ENCODE measurements at places on chromosomes 6 and 20.

DNA sequence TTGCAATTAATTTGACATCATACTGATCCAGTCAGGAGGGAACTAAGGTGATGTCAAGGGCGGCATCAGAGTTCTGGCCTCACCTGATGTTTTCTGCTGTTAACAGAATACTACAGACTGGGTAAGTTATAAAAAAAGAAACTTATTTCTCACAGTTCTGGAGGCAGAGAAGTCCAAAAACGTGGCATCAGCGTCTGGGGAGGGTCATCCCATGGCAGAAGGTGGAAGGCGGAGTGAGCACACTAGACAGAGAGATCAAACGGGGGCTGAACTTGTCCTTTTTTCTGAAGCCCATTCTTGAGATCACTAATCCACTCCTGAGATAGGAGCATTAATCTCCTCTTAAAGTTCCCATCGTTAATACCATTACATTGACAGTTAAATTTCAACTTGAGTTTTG is 3.3 kb upstream of the MTCH1 start:
- DNase-seq: no peak

DNA sequence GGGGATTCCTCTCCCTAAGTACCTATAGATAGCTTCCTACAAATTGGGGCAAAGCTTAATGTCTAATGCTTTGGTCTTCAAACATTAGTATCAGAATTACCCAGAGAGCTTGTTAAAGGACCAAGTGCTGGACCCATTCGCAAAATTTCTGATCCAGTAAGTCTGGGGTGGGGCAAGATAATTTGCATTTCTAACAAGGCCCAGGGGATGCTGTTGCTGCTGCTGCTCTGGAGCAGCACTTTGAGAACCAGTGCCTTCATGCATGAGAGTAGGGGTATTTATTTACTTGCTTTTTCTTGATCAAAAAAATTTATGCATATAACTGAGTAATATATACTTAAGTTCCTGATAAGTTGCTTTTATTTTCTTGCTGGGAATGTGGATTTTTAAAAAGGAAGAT is 24.5 kb upstream of the COL19A1 start:
- no peak for DNase-seq

- peak; percentile 50 for DNase-seq
Measured at GRCh38 chr20:37494301-37494700, 26.7 kb upstream of the NNAT start.

DNA sequence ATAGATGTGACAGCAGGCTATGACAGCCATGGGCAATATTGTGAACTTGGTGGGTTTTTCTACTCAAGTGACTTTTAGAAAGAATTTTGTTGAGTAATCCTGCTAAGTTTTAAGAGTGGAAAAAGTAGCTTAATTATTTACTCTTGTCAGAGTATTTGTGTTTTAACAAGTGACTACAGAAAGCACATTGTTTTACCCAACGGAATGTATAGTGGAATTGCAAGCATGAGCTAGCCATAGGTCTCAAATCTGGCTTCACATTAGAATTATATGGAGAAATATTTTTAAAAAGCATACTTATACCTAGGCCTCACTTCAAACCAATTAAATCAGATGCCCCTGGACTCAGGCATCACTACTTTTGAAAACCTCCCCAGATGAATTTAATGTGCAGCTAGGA is 35.5 kb upstream of the GOPC start:
- no peak for DNase-seq

GRCh38 chr6:18823782-18824386 is 436.7 kb downstream of the RNF144B start:
- no peak for DNase-seq

DNA sequence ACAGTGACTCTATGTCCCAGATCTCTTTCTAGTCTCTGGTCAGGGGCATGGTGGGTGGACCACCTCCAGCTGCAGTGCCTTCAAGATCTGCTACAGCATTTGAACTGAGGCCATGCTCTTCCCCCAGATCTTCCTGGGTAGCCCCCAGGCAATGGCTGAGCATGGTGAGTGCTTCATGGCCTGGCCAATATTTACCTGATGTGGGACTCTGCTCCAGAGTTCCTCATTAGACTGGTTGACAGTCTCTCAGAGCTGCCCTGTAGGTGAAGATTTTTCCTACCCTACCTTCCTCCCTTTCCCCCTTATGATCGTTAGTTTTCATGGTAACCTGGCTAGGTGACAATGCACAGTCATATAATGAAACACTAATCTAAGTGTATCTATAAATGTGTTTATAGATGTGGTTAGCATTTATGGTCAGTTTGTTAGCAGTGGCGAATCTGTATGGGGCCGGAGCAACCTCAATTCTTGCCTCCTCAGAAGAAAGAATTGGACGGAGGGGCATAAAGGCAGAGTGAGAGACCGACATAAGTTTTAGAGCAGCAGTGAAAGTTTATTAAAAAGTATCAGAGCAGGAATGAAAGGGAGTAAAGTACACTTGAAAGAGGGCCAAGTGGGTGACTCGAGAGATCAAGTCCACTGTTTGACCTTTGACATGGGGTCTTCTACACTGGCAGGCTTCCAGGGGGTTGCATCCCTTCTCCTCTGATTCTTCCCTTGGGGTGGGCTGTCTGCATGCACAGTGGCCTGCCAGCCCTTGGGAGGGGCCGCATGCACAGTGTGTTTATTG is 256.3 kb downstream of the CD83 start:
- no peak for DNase-seq

DNA sequence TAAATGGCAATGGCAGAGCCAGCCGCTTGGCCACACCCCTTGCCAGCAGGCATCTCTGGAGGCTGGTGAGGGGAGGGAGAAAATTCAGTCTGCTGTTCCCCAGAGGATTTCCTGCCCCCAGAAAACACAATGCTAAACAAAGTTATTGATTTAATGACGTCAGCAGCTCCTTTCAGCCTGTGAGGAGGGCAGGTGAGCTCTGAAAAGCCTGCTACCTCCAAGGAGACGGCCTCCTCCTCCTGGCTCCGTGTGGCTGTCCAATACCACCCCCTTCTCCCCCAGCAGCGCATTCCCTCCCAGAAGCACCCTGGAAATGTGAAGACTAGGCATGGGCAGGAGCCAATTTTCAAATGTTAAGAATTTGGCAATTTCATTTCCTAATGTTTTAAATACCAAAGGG is 393.1 kb downstream of the ZFAND3 start:
- no peak for DNase-seq

DNA sequence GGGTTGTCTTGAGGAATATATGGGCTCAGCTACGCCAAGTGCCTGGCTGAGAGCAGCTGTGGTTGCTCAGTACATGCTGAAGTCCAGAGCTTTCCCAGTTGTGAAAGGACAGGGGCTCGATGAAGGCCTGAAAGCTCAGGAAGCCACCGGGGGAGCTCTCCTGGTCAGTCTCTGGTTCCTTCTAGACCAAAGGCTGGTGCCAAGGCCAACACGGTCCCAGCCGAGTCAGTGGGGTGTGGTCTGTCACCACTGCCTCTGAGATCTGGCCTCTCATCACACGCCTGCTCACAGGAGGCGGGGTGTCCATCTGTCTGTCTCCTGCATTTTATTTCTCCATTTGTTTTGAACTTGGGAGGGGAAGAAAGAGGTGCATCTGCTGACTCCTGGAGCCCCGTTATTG is 4.9 kb upstream of the FAM83C start:
- DNase-seq: peak; percentile 62

GRCh38 chr6:130037207-130037811 is 18.9 kb downstream of the L3MBTL3 start:
- DNase-seq: no peak

DNA sequence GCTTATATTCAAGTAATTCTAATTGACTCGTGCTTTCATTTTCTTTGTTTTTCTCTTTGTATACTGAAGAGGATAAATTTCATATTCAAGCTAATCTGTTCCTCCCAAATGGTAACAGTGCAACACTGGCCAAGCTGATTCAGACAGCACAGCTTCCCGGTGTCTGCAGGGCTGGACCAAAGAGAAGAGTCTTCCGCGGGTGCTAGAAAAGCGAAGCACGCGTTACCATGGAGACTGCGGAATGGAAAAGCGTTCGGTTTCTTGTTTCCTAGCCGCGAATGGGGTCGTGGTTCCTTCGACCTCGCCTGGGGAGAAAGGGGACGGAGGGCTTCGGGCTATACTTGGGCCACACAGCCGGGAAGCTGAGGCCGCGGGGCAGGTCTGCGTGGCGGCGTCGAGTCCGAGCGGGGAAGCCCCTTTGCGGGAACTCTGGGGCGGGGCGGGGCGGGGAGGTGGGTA is 6.2 kb upstream of the ZNF311 start:
- no peak for DNase-seq

DNA sequence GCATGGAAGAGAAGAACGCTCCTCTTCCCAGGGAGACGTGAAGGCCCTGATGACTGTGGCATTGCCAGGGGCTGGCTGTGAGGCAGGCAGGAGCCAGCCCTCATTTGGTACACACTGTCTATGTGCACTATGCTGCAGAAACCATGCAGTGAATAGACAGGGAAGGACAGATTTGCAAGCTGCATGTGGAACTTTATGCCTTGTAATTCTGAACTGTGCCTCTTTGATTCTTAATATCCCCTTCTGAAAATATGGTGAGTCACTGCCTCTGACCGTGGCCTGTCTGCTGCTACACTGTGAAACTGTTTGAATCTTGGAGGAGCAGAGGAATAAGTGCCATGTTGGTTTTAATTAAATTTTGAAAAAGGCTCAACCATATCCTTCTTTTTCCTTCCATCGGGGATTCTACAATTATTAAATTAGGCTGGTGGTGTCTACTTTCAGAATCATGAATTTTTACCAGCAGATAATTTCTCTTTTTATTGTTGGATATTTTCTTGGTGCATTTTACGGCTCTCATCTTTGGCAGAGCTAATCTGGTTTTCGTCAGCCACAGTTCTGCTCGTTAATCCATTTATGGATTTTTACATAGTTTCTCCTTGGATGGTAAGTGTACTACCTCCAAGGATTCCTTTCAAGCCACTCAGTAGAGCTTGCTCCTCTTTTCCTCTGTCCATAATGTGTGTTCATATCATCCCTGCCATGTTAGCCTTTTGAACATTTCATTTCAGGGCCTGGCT is 301.0 kb upstream of the SLC35B3 start:
- DNase-seq: no peak

DNA sequence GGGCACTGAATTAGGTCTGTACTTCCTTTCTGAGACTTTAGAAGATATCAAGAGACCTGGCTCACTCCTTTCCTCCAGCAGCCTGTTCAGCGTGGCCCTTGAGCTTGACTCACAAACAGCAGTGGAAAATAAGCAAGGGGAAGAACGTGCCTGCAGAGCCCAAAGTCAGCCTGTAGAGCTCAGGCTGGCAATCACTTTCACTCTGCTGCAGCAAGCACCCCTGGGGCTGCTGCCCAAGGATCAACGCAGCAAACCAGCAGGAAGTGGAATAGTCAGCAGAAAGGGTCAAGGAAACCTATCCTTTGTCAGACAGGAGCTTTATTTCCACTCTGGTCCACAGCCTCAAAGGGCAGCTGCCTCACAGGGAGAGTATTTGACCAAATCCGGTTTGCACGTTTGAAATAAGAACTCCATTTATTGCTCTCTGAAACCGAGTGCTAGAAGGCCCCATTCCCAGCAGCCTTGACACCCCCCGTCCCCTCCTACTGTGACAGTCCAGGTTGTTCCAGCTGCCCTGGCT is 77.4 kb downstream of the PRDM1 start:
- DNase-seq: no peak

GRCh38 chr20:14531786-14532185 is 194.4 kb upstream of the FLRT3 start:
- no peak for DNase-seq

GRCh38 chr20:62723768-62724450 is 15.3 kb downstream of the NTSR1 start:
- peak; percentile 46 for DNase-seq

- DNase-seq: no peak
Measured at GRCh38 chr6:50791900-50792508, 26.7 kb upstream of the TFAP2B start.

DNA sequence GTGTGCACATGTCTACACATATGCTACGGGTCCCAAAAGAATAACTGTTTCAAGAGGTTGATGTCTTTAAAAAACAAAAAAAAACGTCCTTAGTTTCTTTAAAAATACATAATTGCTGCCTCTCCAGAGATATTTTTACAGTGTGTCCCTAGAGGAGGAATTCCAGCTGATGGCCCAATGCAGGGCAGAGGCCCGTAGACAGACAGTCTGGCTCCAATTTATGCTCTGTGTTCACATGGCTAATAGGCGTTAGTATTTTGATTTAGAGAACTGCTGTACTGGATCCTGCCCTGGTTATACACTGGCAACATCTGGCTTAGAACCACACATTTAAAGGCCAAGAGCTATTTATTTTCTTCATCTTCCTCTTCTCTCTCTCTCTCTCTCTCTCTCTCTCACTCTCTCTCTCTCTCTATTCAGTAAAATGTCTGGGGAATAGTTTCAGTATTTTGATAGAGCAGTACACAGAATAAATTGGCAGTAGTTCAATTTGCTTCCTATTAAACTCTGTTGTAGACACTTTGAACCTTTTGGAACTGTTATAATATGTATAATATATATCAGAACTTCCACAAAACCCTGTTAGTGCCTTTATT is 260.6 kb downstream of the EYA4 start:
- no peak for DNase-seq

GRCh38 chr20:18360635-18361034 is 72.3 kb downstream of the ZNF133 start:
- DNase-seq: peak; percentile 22

GRCh38 chr6:5151360-5151954 is 66.3 kb downstream of the PPP1R3G start:
- DNase-seq: no peak

DNA sequence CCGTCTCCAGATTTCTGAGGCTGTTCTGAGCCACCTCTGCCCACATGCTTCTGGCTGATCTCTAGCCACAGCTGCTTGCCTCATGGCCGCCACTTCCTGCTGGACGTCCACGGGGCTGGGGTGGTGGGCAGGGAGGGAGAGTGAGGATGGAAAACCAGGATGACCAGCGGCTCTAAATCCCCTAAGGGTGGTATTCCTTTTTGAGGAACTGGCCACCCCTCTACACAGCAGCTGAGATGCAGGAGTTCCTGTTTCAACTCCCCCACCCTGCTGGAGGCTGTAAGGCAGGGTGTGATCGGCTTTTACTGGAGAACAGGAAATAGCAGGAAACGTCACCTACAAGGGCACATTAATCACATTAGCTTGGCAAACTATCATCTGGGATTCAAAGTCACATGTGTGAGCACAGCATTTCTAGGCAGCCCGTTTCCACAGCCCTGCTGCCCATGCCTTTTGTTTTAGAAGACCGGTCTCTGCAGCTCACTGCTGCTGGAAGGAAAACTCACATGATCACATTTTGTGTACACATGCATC is 181.6 kb upstream of the ECI2 start:
- DNase-seq: peak; percentile 83

- DNase-seq: no peak
Measured at GRCh38 chr6:105400501-105400900, 2.4 kb downstream of the PREP start.

- DNase-seq: no peak
Measured at GRCh38 chr6:27139756-27140579, 107.5 kb upstream of the PRSS16 start.
